ENCODE measurements at places on chromosomes 12 and 14.
A peak's percentile ranks its signal among the peaks of the same experiment; 100 is the strongest.

- no peak for DNase-seq
These were observed 103.3 kb downstream of the CALM1 start for GRCh38 chr14:90499908-90500664.

DNA sequence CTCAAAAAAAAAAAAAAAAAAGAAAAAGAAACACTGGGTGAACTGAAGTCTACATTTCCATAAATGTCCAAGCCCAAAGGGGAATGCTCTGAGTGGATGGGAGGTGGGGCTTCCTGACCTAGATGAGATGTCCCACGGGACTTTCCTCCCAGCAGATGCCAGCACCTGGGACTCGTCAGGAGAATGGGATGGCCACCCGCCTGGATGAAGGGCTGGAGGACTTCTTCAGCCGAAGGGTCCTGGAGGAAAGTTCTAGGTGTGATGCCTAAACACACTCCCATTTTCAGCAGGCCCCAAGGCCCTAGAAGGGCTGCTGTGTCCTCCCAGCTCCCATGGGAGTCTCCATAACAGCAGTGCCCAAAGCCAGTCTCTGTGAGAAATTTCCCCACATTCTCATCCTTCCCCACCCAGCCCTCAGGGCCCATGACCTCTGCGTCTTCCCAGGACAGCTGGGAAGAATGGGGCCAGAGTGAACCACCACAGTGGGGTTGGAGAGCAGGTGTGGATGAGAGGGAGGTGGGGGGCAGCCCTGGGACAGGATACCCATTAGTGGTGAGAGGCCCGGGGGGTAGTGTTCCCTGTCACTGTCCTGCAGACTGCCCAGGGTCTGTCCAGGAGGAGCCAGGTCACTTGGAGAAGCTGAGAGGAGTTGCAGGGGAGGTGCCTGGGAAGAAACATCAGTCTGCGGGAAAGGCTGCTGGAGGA, 7.1 kb upstream of the CPNE6 start:
- DNase-seq = no peak

DNA sequence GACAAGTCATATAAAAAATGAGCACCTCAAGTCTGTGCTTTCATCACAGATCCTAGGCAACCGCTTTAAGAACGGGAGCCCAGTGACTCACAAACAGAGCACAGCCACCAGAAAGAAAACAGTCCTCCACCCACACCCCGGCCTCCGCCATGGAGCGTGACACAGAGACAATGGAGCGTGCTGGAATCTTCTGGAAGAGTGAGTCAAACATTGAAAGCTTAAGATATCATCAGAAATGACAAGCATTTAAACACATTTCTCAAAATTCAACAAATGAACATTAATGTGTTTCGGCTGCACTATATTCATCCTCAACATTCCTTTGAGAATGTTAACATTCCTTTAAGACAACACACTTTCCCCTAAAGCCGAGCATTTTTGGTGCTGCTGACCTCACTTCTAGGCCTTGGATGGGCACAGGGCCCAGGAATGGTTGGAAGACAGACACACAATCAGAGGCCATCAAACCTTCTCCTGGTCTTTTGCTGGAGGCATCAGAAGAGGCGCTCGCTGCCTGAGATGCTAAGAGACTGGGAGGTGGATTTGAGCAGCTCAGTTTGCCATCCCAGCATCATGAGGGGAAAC, 23.6 kb upstream of the TMEM132D start:
- DNase-seq = peak; percentile 54

DNA sequence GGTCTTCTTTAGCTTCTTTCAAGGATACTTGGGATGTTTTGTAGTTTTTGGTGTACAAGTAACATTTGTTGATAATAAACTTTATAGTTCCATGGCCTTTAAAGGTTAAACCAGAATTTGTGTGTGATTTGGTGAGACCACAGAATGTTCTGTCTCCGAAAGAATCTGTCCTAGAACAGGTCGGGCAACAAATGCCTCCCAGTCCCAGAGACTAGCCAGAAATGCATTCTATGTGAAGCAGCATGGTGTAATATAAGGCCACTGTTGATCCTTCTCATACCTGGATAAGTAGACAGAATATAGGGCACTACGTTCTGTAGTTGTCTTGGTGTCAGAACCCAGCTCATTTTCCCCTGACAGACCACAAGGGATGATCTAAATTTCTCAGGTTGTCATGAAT, 10.0 kb downstream of the STYK1 start:
- no peak for DNase-seq

GRCh38 chr14:97298331-97298730, 501.1 kb downstream of the VRK1 start:
- DNase-seq = no peak

GRCh38 chr12:68749443-68749842, 3.5 kb downstream of the SLC35E3 start:
- DNase-seq = no peak

DNA sequence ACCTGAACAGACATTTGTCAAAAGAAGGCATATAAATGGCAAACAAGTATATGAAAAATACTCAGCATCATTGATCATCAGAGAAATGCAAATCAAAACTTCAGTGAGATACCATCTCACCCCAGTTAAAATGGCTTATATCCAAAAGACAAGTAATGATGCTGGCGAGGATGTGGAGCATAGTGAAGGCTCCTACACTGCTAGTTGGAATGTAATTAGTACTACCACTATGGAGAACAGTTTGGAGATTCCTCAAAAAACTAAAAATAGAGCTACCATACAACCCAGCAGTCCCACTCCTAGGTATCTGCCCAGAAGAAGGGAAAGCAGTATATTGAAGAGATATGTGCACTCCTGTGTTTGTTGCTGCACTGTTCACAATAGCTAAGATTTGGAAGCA, 146.1 kb downstream of the TGFB3 start:
- DNase-seq = no peak

- no peak for DNase-seq
These were observed 8.1 kb upstream of the GPATCH2L start for GRCh38 chr14:76143642-76144041.

DNA sequence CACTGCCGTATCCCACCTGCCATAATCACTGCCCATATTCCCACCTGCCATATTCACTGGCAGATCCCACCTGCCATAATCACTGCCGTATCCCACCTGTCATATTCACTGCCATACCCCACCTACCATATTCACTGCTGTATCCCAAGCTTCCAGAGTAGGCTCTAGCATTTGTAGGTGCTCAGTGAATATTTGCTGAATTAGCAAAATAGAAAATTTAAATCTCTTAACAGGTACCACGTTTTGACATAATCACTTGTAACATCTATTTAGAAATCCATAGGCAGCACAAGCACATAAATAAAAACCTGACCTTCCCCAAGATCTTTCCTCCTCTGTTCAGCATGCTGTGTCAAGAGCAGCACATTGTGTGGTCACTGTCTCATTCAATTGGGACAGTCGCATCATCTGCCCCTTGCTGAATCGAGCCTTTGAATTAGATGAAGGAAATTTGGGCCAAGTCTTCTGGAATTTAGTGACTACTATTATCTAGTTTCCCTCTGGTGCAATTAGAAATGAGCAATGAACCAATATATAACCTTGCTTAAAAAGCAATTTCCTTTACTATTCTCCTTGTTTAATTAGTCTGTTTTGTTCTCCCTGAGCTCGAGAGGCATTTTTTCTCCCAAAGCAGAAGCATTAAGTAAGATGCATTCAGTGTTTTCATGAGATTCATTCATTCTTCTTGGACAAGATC, 144.9 kb upstream of the FGD4 start:
- DNase-seq = no peak

DNA sequence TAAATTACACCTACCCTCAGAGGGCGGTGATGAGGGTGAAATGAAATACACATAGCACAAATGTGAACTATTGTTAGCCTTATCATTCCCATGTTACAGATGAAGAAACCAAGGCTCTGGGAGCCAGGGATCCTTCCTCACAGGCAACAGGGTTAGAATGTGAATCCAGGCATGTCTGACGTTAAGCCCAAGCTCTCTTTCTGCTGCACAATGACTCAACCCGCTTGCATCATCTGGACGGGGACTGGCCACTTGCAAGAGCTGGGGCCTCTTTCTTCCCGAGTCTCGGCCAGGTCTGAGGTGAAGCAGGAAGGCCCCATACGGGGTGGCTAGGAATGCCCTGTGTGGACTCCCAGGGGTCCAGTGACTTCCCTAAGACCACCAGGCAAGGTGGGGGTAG, 105.2 kb downstream of the RBM19 start:
- DNase-seq = no peak

DNA sequence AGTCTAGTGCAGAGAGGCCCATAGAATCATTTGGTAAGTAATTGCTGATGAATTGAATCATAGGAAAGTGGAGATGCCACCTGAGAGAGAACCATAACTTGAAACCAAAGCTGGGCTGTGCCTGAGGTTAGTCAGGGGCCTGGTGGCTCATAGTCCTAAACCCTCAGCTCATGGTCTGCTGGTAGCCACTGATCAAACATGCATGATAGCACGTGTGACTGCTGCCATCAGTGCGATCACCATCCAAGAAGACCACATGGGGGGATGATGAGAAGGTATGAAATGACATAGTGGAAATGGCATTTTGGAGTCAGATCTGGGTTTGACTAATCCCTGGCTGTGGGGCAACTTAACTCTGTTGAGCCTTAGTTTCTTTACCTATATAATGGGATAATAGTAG, 190.5 kb downstream of the CACNA1C start:
- DNase-seq = no peak

DNA sequence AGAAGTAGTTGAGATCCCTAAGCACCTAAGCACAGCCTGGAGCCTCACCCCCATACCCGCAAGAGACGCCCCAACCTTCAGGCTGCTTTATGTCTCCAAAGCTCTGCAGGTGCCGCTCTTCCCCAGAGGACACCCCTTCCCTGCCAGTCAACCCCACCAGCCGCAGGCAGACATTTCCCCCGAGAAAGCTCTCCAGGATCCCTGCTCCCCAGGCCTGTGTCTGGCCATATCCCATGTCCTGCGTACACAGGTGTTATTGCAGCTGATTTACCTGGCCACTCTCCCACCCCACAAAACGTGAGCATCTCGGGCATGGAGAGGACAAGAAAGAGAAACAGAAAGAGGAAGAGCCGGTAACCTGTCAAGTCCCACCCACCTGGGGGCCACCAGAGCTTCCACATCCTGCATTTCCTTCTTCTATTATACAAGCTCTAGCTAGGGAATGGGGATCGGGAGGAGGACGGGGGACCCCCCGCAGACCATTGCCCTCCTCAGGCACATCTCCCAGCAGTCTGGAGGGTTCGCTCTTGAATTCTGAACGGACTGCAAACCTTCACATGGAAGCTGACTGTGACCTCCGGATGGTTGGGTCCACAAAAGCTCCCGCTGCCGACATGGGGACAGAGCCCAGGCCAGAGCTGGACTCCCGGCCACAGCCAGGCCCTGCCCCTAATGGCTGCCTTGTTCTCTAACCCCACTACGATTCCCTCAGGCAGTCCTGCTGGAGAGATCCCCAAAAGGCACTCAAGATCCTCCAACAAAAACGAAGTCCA, 17.6 kb downstream of the CCDC88C start:
- no peak for DNase-seq

DNA sequence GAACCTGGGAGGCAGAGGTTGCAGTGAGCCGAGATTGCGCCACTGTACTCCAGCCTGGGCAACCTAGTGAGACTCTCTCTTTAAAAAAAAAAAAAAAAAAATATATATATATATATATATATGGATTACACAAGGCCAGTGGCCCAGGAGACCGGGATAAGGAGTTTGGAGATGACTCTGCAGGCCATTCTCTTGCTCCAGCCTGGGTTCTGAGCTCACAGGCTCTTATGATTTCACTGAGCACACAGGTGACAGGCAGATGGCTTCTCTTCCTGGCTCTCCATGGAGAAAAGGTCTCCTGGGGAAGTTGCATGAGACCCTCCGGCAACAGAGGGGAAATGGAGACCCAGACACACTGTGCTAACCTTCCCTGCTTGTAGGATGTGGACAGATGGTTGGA, 98.7 kb upstream of the VASH1 start:
- DNase-seq = no peak

- DNase-seq = peak; percentile 27
These were observed 199.7 kb downstream of the SPTSSA start for GRCh38 chr14:34262127-34262910.

DNA sequence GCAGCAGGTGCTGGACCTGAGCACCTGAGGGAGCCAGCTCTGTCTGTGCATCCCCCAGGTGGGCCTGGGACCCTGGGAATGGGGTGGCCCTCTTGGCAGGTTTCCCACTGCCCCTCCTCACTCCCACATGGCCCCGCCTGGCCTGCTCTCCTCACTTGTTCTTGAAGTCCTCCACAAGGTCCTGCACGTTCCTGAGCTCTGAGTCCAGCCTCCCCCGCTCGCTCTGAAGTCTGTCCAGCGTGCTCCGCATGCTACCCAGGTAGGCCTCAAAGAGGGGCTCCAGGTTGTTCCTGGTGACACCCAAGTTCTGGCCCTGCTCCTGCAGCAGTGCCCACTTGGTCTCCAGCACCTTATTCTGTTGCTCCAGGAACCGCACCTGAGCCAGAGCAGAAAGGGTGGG, 2.9 kb downstream of the KRT79 start:
- DNase-seq = no peak

DNA sequence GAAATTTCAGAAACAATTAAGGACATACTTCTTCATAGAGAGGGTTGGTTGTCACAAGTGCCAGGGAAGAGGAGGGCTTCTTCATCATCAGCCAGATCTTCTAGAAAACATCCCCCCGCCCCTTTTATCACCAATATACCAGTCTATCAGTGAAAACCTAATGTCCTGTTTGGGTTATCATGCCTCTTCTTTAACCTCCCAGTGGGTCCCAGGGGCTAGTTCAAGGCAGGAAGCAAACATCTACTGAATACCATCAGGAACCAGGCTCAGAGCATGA, 13.3 kb upstream of the KRT86 start:
- no peak for DNase-seq

- DNase-seq = no peak
These were observed 46.4 kb upstream of the CNOT2 start for GRCh38 chr12:70196811-70197281.
